Breast epithelium (tissue), 4 donors: ENCODE measurements at places on chromosomes 1 and 21.

DNA sequence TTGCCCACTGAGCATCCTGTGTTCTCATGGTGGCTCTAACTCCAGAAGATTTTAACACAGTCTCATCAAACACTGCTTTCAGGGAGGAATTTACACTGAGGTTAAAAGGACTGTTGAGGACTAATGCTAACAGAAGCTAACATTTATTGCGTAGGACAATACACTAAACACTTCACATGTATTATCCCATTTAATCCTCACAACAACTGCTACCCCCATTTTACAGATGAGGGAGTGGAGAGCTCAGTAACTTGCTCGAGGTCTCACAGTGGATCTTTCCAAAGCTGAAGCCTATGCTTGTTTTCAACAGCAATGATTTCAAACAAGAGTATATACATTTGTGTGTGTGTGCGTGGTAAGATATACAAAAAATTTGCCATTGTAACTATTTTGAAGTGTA lies 13.9 kb downstream of the ATF3 start:
- DNase-seq: no peak

DNA sequence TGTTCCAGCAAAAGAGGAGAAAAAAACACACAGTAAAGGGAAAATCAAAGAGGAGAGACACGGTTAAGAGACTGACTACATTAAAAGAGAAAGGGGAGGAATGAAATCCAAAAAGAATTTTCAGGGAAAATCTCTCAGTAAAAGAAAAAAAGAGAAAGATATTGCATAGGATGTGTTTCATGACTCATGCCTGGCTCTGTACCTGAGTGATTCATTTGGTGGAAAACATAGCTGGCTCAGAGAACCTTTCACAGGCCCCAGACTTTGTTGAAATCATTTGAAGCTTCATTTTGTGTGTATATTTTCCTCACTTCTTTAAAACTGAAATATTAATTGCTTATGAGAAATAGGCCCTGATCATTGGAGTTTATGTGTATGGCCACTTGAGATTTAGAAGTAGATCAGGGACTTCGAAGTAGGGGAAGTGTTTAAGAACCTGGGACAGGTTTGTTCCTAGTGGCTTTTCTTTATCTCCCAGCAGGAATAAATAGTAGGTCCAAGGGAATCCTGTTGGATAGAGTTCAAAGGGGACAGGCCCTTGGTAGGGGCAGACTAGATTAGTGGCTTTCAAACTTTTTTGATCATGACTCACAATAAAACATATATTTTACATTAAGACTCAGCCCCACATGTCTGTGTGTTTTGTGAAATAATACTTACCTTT lies 239.1 kb upstream of the SGIP1 start:
- DNase-seq: no peak

DNA sequence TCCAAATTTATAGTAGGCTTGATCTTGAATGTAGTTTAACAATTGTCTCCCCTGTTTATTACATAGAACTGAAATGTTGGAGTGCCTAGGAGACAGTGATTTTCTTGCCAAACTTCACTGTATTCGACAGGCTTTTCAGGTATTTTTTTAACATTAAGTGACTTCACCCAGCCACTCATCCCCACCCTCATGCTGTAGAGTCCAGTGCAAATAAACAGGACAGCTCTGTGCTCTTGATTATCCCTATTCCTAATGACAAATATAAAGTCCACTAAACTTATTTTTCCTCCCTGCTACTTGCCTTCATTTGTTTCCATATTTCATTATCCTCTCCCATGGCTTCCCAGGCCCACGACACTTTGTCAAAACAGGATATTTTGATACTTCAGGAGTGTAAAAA lies 29.2 kb upstream of the NEXN start:
- DNase-seq: no peak

DNA sequence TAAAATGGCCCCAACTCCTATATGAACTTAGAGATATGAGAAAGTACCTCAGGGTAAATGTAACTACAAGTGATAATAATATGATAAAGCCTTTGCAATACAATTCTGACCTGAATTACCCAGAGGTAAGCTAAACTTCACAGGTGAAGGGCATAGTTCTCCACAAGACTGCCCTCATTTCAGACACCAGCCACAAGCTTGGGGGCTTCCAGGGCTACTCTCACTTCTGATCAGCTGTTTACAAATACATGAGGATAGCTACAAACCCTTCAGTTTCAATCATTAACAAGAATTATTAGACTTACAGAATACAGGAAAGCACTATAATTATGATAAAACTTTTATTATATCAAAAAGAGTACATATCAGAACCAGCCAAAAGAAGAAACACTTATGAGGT lies 18.7 kb upstream of the DPH5 start:
- no peak for DNase-seq

DNA sequence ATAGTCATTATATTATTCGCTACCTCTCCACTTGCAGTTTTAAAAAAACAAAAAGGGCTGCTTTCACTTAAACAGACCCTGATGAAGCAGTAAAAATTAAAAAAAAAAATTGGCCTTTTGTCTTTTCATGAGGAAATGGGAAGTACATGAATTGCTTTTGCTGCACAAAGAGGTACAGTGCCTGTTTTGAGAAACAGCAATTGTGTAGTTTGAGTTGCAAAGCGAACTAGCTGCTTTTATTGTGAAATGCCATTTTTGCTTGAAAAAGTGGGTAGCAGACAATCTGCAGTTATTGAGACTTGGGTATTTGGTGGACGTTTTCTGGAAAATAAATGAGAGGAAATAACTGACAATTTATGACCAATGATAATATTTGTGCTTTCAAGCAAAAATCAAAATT lies 7.0 kb downstream of the DIP2A start:
- DNase-seq: no peak

GRCh38 chr1:79042117-79042516 lies 35.6 kb upstream of the ADGRL4 start:
- DNase-seq: no peak

GRCh38 chr1:33548319-33548718 lies 75.9 kb downstream of the ZSCAN20 start:
- no peak for DNase-seq

- no peak for DNase-seq
Observed at GRCh38 chr1:107620753-107621152, 344.2 kb downstream of the VAV3 start.
